ENCODE measurements at places on chromosomes 1 and 21. TPM values are rescaled to one million over a fixed set of nuclear protein-coding genes. Genes with fewer than 3 reads are reported as not detected.
A peak's percentile ranks its signal among the peaks of the same experiment; 100 is the strongest.

DNA sequence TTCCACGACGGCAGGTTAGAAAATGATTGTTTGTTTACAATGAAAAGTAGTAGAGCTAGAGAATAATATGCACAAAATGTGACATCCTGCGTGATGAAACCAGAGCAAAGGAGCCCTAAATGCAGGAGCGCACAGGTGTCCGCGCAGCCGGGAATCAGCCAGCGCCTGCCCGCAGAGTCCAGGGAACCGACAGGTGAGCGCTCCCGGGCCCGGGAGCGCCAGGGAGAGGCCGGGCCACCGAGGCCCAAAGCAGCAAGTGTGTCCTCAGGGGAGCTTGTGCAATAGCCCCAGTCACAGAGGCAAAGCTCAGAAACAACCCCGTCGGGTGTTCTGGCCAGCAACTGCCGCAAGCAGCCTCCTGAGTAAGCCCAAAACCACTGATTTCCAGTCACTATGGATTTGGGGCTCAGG is 789 bp upstream of the GALE start:
- no peak for DNase-seq

- no peak for DNase-seq
Observed at GRCh38 chr1:92168657-92169056, 49.1 kb upstream of the C1orf146 start.

- no peak for DNase-seq
Observed at GRCh38 chr21:40507978-40508377, 339.0 kb downstream of the DSCAM start.

DNA sequence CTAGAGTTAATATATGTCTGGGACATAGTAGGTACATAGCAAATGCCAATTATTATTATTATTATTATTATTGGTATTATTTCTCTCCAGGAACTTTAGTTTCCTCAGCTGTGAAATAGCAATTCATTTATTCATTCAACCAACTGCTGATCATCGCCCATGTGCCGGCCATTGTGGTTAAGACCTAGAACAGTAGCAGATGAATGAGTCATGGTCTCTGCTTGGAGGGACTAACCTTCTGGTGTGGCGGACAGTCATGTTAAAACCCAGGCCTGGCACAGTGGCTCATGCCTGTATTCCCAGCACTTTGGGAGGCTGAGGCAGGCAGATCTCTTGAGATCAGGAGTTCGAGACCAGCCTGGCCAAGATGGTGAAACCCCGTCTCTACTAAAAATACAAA is 23.8 kb upstream of the LDLRAP1 start:
- DNase-seq: no peak

GRCh38 chr1:63352736-63353135 is 14.7 kb upstream of the ALG6 start:
- no peak for DNase-seq

DNA sequence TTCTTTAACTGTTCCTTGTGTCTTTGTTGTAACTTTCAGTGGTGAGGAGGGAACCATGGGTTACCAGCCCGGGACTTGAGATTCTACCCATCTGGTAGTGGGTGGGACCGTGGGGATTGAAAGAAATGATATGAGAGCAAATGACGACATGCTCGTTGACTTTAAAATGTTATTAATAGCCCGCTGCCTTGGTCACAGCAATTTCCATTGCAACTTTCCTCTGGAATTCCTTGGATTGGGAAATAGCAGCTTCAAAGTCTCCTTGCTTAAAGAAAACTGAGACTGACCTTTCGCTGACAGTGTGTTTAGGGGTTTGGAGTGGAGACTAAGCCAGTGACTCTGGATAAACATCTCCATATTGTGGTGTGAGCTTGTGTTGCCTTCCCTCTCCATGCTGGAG is 44.2 kb upstream of the MARK1 start:
- no peak for DNase-seq

GRCh38 chr1:93237021-93237420 is 56.5 kb downstream of the CCDC18 start:
- no peak for DNase-seq

GRCh38 chr1:17825273-17826164 is 70.4 kb downstream of the ACTL8 start:
- no peak for DNase-seq

DNA sequence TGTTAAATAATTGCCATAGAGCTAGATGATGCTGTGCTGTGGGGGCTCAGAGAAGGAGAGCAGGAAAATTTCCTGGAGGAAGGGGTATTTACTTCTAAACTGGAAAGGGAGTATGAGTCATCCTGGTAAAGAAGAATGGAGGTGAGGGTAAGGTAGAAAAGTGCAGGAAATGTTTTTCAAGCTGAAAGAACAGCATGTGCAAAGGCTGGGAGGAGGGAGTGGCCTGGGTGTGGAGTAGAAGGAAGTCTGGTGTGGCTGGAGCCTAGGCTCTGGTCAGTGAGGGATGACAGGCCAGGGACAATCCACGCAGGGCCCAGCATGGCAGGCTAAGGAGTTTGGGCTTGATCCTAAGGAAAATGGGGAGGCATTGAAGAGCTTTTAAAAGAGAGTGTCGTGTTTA is 45.9 kb downstream of the MATN1 start:
- DNase-seq: no peak

GRCh38 chr1:50418600-50419109 is 4.6 kb downstream of the DMRTA2 start:
- DNase-seq: no peak

GRCh38 chr1:191662746-191663145 is 495.5 kb upstream of the RGS18 start:
- DNase-seq: no peak

- no peak for DNase-seq
Observed at GRCh38 chr21:31115249-31115648, 77.0 kb upstream of the KRTAP19-8 start.

- peak; percentile 81 for DNase-seq
Observed at GRCh38 chr1:12124693-12125421, 41.9 kb upstream of the TNFRSF1B start.

- DNase-seq: no peak
Observed at GRCh38 chr1:199766218-199766792, 261.2 kb upstream of the NR5A2 start.

DNA sequence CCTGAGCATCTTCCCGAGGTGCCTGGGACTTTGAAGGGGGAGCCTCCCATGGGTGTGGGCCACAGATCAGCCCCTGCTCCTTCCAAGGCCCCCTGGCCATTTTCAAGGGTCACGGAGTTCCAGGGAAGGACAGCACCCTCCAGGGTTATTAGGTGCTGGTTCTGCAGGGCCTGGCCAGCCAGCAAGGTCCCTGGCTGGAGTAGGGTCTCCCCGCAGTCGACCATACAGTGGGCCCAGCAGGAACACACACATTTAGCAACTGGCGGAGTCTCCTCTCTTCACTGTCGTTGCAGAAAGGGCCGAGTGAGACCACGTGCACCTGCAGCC is 17.7 kb upstream of the SUMO3 start:
- no peak for DNase-seq

- no peak for DNase-seq
Observed at GRCh38 chr1:237279629-237280028, 237.6 kb downstream of the RYR2 start.

- no peak for DNase-seq
Observed at GRCh38 chr1:10639011-10639774, 157.3 kb downstream of the CASZ1 start.

DNA sequence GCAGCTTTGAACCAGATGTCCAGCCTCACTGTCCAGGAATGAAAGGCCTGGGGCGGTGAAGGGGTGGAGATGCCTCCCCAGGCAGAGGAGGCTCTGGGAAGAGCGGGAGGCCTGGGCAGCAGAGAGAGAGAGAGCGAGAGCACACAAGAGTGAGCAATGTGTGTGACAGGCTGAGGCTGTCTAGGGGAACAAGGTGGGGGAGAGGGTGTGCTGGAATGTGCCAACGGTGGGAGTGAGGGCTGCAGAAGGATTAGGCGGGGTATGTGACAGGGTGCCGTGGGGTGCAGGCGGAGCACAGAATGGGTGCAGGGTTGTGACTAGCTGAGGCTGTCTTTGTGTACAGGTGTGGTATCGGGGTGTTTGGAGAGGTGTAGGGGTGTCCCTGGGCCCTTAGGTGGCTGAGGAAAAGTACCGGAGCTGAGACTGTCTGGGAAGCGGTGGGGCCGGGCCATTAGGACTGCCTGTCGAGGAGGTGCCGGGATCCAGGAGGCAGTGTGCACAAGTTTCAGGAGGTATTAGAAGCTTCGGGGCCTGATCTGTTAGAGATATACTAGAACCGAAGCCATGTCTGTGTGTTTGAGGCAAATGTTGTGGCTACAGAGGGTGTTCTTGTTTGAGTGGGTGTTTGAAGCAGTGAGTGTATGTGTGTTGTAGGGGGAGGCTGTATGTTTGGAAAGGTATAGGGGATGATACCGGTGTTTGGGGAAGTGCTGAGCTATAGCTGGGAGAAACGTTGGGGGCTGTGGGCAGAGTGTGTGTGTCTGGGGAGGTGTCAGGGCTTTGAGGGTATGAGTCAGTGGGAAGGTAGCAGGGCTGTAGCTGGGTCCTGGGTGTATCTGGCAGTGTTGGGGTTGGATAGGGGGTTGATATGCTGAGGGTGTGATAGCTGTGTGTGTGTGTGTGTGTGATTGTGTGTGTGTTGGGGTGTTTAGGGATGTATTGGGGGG is 9.1 kb downstream of the AHDC1 start:
- DNase-seq: no peak

DNA sequence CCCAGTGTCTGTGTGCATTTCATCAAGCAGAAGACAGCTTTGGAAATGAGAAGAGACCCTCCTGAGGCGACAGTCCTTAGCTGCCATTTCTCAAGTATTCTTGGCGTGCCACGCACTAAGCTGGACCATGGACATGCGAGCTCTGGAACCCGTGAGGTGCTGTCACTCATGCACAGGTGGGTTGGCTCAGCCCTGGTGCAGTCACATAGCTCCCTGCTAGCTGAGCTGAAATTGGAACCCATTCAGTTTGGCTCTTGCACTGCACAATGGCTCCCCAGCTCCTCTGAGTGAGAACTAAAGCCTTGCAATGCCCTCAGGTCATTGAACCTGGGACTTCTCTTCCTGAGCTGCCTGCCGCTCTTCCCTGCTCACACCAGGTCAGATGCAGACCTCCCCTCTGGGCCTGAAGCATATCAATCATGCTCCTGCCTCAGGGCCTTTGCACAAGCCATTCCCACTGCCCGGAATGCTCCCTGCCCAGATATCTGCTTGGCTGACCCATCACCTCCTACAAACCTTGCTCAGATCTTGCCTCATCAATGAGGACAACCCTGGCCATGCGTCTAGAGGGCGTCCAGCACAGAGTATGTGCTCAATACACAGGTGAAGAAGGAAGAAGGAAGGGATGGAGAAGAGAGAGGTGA is 6.3 kb upstream of the SRARP start:
- no peak for DNase-seq

- no peak for DNase-seq
Observed at GRCh38 chr1:191579019-191579418, 579.2 kb upstream of the RGS18 start.

DNA sequence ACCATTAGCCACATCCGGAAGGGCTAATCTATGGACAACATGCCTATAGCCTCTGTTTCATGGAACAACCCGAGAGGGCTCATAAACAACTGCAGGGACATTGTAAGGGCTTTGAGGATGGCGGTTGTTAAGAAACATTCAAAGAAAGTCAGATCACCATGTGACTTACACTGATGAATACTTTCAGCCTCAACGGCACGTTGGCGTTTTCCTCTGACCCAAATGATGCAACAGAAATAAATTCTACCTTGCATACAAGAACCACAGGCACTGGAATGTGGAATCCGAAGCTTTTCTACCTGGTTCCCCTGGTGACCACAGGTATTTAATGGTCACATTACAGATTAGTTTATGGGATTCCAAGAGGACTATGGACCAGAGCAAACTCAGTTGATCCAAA is 107.0 kb downstream of the CLIC6 start:
- DNase-seq: no peak

- no peak for DNase-seq
Observed at GRCh38 chr1:176843352-176844297, 320.9 kb downstream of the ASTN1 start.

- no peak for DNase-seq
Observed at GRCh38 chr1:230573658-230574057, 68.6 kb upstream of the COG2 start.

DNA sequence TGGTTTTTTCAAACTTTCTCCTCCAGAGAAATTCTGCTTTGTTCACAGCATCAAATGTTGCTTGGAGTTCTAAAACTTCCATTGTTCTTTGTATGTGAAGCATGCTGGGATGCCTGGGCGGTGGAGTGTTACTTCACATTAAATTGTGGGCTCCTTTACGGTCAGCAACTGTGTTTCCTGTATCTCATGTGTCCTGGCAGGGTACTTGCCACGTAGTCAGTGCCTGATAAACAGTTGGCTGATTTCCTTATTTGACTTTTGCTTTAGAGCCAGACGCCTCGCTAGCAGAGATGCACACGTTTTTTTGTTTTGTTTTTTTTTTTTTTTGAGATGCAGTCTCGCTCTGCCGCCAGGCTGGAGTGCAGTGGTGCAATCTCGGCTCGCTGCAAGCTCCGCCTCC is 96.7 kb downstream of the UCK2 start:
- no peak for DNase-seq

- DNase-seq: no peak
Observed at GRCh38 chr1:22738522-22738921, 27.9 kb downstream of the EPHB2 start.

DNA sequence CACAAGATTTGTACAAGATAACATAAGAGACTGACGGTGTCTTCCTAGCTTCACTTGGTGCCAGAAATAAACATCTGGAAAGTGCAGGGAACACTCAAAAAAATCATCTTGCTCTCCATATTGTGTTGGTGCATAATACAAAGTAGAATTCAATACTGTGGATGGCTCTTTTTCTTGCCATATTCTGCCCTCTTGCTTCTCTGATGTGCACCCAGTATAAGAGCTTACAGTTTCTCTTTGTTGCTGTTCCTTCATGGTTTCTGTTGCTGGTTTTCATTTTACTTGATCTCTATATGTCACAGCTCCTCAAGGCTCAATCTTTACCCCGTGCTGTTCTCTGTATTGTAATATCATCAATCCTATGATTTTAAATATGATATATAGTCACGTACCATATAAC is 528.5 kb upstream of the ZP4 start:
- no peak for DNase-seq

Gene SYT14
- total RNA-seq: not detected

Gene IFI44
- total RNA-seq: 5.9 TPM

Gene AADACL4
- not detected for total RNA-seq

Gene RPRD2
- total RNA-seq: 9.7 TPM

Gene ACTL8
- not detected for total RNA-seq

Gene NUDT4B
- total RNA-seq: 21.0 TPM

Gene MSH4
- 0.08 TPM for total RNA-seq

Gene NTMT2
- total RNA-seq: not detected

Gene LCK
- 3.8 TPM for total RNA-seq

Gene CCDC190
- total RNA-seq: not detected

Gene OR2T29
- not detected for total RNA-seq

Gene VCAM1
- total RNA-seq: 159 TPM

Measured in liver (tissue), 10 donors.